ENCODE measurements at places on chromosomes 5 and 9.

DNA sequence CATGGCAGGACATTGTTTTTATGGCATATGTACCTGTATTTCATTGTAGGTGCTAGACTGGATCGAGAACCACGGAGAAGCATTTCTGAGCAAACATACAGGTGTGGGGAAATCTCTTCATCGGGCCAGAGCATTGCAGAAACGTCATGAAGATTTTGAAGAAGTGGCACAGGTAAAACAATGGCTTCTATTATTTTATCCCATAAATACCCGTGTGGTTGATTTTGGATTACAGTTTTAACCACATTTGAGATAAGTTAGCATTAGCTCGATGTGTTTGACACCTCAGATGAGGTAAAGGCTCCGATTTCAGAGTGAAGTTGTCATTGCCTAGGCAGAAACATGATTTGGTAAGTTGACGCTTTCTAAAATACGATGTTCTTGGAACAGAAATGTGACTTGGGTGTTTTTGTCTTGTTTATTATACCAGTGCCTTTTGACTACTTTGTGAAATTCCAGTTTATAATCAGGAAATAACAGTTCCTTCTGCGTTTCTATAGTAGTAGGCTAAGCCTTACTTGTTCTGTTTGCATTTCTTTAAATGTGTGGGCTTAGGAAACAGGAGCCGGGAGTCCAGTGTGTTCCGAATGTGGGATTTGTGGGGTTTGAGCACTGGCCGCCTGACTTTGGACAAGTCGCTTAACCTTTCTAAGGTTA is 187.7 kb downstream of the TRIO start:
- H3K4me3 ChIP-seq: no peak overlapping the region
- peaks cover 2% of the 10 kb centered on the region for H3K4me1 ChIP-seq
- H3K27me3 ChIP-seq: no peaks in the 10 kb centered on the region
- H3K36me3 ChIP-seq: peaks cover 29% of the 10 kb centered on the region
- H3K27ac ChIP-seq: no peak overlapping the region

GRCh38 chr9:134010310-134011173 is 14.7 kb upstream of the BRD3OS start:
- no peaks in the 10 kb centered on the region for H3K27me3 ChIP-seq
- H3K27ac ChIP-seq: no peak overlapping the region

- DNase-seq: no peak
- no peaks in the 10 kb centered on the region for H3K36me3 ChIP-seq
- no peak overlapping the region for H3K27ac ChIP-seq
- no peak overlapping the region for H3K4me3 ChIP-seq
These were observed 105.2 kb downstream of the CDH10 start for GRCh38 chr5:24539613-24540012.

GRCh38 chr5:148996270-148996669 is 66.6 kb downstream of the SH3TC2 start:
- no peaks in the 10 kb centered on the region for H3K36me3 ChIP-seq
- no peak overlapping the region for H3K27ac ChIP-seq
- no peaks in the 10 kb centered on the region for H3K4me1 ChIP-seq
- H3K4me3 ChIP-seq: no peak overlapping the region
- H3K27me3 ChIP-seq: peaks cover 9% of the 10 kb centered on the region
- DNase-seq: no peak

- no peaks in the 10 kb centered on the region for H3K27me3 ChIP-seq
- H3K27ac ChIP-seq: no peak overlapping the region
- H3K4me1 ChIP-seq: no peaks in the 10 kb centered on the region
- peaks cover 71% of the 10 kb centered on the region for H3K36me3 ChIP-seq
- DNase-seq: peak; percentile 55
- H3K4me3 ChIP-seq: no peak overlapping the region
These were observed 36.6 kb downstream of the CTNNA1 start for GRCh38 chr5:138789771-138790242.

- no peak overlapping the region for H3K27ac ChIP-seq
- no peak for DNase-seq
- peaks cover 20% of the 10 kb centered on the region for H3K27me3 ChIP-seq
- no peak overlapping the region for H3K4me3 ChIP-seq
These were observed 3.5 kb downstream of the RXFP3 start for GRCh38 chr5:33939556-33940262.

DNA sequence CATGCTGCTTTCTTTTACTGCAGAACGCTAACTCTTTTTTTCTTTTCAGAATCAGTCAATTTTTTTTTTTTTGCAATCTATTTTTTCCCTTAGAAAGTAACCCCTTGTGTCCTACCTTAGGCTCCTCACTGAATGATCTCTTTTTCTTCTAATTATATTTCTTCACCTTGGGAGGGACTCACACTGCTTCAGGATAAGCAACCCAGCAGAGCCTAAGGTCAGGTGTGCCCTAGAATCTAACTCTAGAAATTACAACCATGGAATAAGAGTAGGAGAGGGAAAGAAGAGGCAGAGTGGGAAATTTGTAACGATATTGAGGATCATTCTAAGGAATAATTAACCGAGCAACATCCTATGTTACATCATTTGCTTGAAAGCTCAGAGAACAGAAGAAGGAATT is 564.0 kb upstream of the MEF2C start:
- no peak for DNase-seq
- H3K4me1 ChIP-seq: no peaks in the 10 kb centered on the region
- H3K27ac ChIP-seq: no peak overlapping the region
- H3K27me3 ChIP-seq: no peaks in the 10 kb centered on the region

DNA sequence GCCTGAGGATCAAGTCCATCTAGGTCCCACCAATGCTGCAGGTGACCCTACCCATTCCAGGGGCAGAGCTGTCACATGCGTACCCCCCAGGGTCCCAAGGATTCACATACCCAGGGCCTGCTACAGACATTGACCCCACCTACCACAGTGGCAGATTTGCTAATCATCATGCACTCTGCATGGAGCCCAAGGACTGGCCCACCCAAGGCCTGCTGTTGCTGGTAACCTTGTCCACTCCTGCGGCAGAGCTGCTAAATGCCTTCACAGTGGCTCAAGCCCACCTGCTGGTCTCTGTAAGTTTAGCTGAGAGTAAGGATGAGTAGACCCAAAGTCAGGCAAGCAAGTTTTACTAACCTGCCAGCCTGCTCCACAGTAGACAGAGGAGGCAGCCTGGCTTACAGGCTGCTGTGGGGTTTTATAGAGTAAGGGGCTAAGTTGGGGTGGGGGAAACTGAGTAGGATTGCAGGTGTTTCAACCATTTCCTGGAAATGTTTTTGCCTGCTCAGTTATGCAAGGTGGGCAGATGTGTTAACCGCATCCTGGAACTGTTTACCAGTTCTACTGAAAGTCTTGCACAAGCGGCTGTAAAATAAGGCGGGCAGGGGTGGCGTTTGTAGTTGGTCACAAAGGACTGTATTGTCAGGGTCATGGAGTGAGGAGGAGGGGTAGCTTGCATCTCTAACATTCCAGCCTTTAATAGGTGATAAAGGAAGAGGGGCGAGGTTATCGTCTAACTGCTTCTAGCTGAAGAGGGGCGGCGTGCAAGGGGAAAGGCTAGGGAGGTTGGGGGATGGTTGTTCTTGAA is 2163.5 kb upstream of the WWC1 start:
- H3K4me3 ChIP-seq: no peak overlapping the region
- H3K4me1 ChIP-seq: no peaks in the 10 kb centered on the region
- no peaks in the 10 kb centered on the region for H3K36me3 ChIP-seq

DNA sequence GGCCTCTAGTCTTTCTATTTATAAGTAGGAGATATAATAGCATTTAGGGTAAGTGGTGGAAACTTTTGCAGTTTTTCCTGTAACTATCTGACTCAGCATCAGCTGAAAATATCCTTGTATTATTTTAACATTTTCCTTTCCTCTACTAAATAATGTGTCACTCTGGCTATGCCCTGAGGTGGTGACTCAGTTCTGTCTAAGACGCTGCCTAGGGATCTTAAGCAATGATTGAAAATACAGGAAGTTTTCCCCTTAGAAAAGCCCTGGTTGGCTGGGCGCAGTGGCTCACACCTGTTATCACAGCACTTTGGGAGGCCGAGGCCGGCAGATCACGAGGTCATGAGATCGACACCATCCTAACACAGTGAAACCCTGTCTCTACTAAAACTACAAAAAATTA is 9.3 kb upstream of the EDIL3 start:
- no peaks in the 10 kb centered on the region for H3K36me3 ChIP-seq
- H3K27me3 ChIP-seq: no peaks in the 10 kb centered on the region

GRCh38 chr9:127497656-127498290 is 46.5 kb downstream of the LRSAM1 start:
- H3K4me1 ChIP-seq: no peaks in the 10 kb centered on the region
- no peaks in the 10 kb centered on the region for H3K27me3 ChIP-seq
- no peak for DNase-seq
- H3K36me3 ChIP-seq: peaks cover 26% of the 10 kb centered on the region

GRCh38 chr5:77844623-77845323 is 68.6 kb upstream of the TBCA start:
- H3K27me3 ChIP-seq: peaks cover 91% of the 10 kb centered on the region
- H3K36me3 ChIP-seq: no peaks in the 10 kb centered on the region
- no peak overlapping the region for H3K27ac ChIP-seq
- DNase-seq: peak; percentile 63
- peak overlapping the region; percentile 69 for H3K4me3 ChIP-seq

- DNase-seq: no peak
- H3K27me3 ChIP-seq: no peaks in the 10 kb centered on the region
- H3K4me1 ChIP-seq: no peaks in the 10 kb centered on the region
- H3K36me3 ChIP-seq: no peaks in the 10 kb centered on the region
- no peak overlapping the region for H3K4me3 ChIP-seq
These were observed 22.4 kb upstream of the SPINK14 start for GRCh38 chr5:148145916-148146315.

GRCh38 chr5:10445352-10445751 is 3.7 kb downstream of the ROPN1L start:
- H3K4me3 ChIP-seq: no peak overlapping the region
- H3K36me3 ChIP-seq: no peaks in the 10 kb centered on the region
- no peaks in the 10 kb centered on the region for H3K4me1 ChIP-seq
- no peak overlapping the region for H3K27ac ChIP-seq
- peaks cover 17% of the 10 kb centered on the region for H3K27me3 ChIP-seq
- DNase-seq: no peak

DNA sequence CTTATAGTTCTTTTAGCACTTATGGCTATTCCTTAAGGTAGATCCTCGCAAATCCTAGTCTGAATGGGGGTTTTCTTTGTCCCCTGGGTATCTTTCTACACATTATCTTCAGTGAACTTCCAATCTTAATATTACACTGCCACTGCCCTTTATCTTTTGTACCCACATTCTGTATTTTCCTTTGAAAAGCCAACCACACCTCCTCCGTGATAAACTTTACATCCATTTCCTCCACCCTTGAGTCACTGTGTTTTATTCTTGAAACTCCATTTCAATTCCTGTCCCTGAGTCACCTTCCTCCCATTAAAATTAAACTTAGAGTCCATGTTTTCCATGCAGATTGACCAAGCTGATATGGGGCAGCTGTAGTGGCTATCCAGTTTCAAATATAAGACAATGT is 43.2 kb upstream of the RICTOR start:
- no peaks in the 10 kb centered on the region for H3K27me3 ChIP-seq
- H3K4me1 ChIP-seq: no peaks in the 10 kb centered on the region
- H3K36me3 ChIP-seq: no peaks in the 10 kb centered on the region
- no peak overlapping the region for H3K4me3 ChIP-seq
- H3K27ac ChIP-seq: no peak overlapping the region
- no peak for DNase-seq

DNA sequence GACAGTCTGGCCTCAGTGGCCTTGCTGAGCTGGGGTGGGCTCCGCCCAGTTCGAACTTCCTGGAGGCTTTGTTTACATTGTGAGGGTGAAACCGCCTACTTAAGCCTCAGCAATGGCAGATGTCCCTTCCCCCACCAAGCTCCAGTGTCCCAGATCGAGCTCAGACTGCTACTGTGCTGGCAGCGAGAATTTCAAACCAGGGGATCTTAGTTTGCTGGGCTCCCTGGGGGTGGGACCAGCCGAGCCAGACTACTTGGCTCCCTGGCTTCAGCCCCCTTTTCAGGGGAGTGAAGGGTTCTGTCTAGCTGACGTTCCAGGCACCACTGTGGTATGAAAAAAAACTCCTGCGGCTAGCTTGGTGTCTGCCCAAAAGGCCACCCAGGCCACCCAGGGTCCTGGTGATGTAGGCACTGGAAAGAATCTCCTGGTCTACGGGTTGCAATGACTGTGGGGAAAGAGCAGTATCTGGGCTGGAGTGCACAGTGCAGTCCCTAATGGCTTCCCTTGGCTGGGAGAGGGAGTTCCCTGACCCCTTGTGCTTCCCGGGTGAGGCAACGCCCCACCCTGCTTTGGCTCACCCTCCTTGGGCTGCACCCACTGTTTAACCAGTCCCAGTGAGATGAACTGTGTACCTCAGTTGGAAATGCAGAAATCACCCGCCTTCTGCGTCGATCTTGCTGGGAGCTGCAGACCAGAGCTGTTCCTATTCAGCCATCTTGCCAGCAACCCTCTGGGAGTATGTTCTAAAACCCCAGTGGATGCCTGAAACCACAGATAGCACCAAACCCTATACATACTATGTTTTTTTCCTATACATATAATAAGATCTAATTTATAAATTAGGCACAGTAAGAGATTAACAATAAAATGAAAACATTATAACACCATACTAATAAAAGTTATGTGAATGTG is 95.5 kb downstream of the TMEM161B start:
- H3K27ac ChIP-seq: no peak overlapping the region
- DNase-seq: peak; percentile 71
- H3K4me3 ChIP-seq: no peak overlapping the region
- no peaks in the 10 kb centered on the region for H3K4me1 ChIP-seq

GRCh38 chr9:97710356-97711222 is 13.4 kb upstream of the XPA start:
- no peaks in the 10 kb centered on the region for H3K36me3 ChIP-seq
- H3K4me3 ChIP-seq: peak overlapping the region; percentile 10
- H3K27me3 ChIP-seq: peaks cover 7% of the 10 kb centered on the region
- H3K4me1 ChIP-seq: no peaks in the 10 kb centered on the region
- DNase-seq: peak; percentile 81

GRCh38 chr5:79582186-79582585 is 30.1 kb upstream of the TENT2 start:
- no peaks in the 10 kb centered on the region for H3K27me3 ChIP-seq
- no peak for DNase-seq
- H3K4me1 ChIP-seq: no peaks in the 10 kb centered on the region
- no peak overlapping the region for H3K27ac ChIP-seq
- H3K4me3 ChIP-seq: no peak overlapping the region
